ENCODE measurements at places on chromosomes 5 and 9.

GRCh38 chr5:52757527-52757926 is 30.2 kb upstream of the ITGA1 start:
- H3K36me3 ChIP-seq, result no peaks in the 10 kb centered on the region
- H3K27me3 ChIP-seq, result no peaks in the 10 kb centered on the region
- no peaks in the 10 kb centered on the region for H3K4me1 ChIP-seq
- H3K4me3 ChIP-seq, result no peak overlapping the region

DNA sequence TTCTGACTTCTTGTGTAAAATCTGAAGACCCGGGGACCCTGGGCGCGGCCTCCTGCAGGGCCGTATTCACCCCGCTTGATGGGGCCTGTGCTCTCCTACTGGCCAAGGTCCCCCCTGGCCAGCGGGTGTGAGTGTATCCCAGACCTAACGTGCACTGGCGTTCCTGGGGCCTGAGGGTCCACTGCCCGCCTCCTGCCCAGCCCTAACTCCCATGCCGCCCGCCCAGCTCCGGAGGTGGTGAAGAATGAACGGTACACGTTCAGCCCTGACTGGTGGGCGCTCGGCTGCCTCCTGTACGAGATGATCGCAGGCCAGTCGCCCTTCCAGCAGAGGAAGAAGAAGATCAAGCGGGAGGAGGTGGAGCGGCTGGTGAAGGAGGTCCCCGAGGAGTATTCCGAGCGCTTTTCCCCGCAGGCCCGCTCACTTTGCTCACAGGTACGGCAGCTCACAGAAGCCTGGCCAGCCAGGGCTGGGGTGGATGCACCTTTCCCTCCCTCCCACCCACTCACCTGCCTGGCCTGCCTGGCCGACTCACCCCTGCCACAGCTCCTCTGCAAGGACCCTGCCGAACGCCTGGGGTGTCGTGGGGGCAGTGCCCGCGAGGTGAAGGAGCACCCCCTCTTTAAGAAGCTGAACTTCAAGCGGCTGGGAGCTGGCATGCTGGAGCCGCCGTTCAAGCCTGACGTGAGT is 9.5 kb downstream of the GRK6 start:
- no peak for DNase-seq
- H3K4me3 ChIP-seq, result no peak overlapping the region
- peaks cover 23% of the 10 kb centered on the region for H3K4me1 ChIP-seq
- H3K36me3 ChIP-seq, result peaks cover 76% of the 10 kb centered on the region
- H3K27me3 ChIP-seq, result no peaks in the 10 kb centered on the region
- H3K27ac ChIP-seq, result no peak overlapping the region

- no peaks in the 10 kb centered on the region for H3K4me1 ChIP-seq
- peak; percentile 38 for DNase-seq
- H3K27me3 ChIP-seq, result no peaks in the 10 kb centered on the region
- no peak overlapping the region for H3K4me3 ChIP-seq
- H3K27ac ChIP-seq, result no peak overlapping the region
Measured at GRCh38 chr9:110426052-110426709, 88.5 kb upstream of the TXNDC8 start.

DNA sequence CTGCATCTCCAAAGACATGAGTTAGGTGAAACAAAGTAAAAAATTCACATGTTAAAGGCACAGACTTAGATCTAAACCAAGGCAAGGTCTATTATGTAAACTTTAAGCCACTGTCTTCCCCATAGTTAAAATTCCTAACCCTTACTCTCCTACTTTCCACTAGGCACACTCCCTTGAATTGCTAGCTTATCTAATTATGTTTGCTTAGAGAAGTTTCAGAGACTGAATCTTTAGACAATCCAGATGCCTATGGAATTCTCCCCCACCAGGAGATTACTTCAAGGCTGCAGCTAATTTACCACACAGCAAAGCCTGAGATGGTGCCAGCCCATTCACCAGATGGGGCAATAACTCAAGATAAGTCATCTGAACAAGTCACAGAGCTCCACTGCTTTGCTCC is 803.1 kb upstream of the COX7C start:
- no peaks in the 10 kb centered on the region for H3K36me3 ChIP-seq
- H3K27me3 ChIP-seq, result no peaks in the 10 kb centered on the region
- H3K27ac ChIP-seq, result no peak overlapping the region
- H3K4me3 ChIP-seq, result no peak overlapping the region
- no peaks in the 10 kb centered on the region for H3K4me1 ChIP-seq
- no peak for DNase-seq

- H3K36me3 ChIP-seq, result no peaks in the 10 kb centered on the region
- H3K4me1 ChIP-seq, result no peaks in the 10 kb centered on the region
- DNase-seq, result no peak
- no peak overlapping the region for H3K27ac ChIP-seq
Measured at GRCh38 chr5:77718934-77719610, 57.1 kb downstream of the TBCA start.

DNA sequence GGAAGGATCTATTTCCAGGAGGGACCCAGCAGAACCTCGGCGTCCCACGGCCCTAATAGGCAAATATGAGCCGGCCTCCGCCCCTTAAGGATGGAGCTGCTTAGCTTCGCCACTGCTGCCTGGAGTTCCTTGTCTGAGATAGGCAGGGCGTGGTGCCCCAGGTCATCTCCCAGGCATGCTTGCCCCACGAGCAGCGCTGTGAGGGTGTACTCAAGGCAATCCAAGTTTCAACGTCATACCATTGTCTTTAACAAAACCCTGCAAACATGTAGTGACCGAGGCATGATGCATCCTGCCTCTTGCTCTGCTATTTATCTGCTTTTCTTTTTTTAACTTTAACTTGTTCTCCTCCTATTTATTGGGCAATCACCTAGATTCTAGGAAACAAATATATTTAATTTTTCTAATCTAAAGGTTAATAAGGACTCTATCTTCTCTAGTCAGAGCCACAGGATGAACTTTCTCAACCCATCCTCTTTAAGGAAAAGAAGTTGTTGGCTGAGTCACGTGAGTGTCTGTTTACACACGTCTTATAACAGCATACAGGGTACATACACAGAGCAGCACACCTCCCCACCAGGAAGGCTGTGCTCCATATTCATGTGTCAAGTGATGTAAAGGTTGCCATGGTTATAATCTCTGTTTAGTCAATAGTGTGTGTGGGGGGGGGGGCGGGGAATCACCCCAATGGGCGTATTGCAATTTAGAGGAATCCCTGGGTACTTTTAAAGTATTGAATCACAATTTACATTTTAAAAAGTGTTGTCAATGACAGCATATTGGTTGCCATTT is 27.3 kb upstream of the ZSWIM6 start:
- H3K27ac ChIP-seq, result no peak overlapping the region
- H3K4me1 ChIP-seq, result peaks cover 12% of the 10 kb centered on the region
- DNase-seq, result no peak
- peaks cover 18% of the 10 kb centered on the region for H3K27me3 ChIP-seq
- no peaks in the 10 kb centered on the region for H3K36me3 ChIP-seq

DNA sequence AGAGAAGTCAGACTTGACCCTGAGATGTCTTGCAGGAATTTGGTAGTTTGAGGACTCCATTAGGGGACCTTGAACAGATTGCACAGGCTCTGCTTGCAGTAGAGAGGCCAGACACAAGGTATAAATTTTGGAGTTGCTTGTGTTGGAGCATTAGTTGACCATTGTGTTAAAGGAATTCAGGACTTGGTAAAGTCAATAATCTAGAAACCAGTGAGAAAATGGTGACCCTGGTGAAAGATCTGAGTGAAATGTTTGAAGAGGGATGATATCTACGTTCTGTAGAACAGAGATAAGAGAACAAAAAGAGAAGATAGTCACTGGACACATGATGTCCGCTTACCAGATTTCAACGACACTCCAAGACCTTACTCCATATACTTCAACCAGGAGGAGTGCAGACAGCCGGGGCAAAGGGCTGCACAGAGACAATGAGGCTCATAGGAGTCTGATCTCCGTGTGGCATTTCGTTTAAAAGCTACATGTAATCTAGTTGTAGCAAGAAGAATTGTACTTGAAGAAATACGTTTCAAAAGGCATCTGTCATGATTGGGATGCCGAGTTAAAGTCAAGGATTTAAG is 13.2 kb downstream of the DNAJC25 start:
- no peaks in the 10 kb centered on the region for H3K4me1 ChIP-seq
- no peaks in the 10 kb centered on the region for H3K27me3 ChIP-seq
- H3K36me3 ChIP-seq, result peaks cover 12% of the 10 kb centered on the region
- no peak for DNase-seq

DNA sequence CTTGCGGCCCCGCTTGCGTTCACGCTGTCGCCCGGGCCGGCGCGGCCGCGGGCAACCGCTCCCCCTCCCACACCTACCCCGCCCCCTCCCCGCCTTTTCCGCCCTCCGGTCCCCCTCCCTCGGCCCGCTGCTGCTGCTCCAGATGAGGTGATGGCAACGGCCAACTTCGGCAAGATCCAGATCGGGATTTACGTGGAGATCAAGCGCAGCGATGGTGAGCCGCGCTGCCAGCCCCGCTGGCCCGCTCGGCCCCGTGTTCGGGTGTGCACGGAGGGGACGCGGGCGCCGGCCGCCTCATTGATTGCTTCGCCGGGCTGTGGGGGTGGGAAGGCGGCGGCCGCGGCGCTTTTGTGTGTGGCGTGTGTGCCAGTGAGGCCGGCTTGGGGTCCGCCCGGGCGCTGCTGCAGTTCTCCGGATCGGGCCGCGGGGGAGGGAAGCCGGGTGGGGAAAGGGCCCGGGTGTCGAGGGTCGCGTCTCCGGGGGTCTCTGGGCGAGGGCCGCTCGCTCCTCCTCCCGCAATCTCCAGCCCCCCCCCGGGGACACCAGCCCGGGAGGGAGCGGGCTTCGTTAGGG is 403 bp downstream of the KIF2A start:
- H3K4me3 ChIP-seq, result peak overlapping the region; percentile 93
- no peak for DNase-seq
- H3K27ac ChIP-seq, result peak overlapping the region; percentile 94

DNA sequence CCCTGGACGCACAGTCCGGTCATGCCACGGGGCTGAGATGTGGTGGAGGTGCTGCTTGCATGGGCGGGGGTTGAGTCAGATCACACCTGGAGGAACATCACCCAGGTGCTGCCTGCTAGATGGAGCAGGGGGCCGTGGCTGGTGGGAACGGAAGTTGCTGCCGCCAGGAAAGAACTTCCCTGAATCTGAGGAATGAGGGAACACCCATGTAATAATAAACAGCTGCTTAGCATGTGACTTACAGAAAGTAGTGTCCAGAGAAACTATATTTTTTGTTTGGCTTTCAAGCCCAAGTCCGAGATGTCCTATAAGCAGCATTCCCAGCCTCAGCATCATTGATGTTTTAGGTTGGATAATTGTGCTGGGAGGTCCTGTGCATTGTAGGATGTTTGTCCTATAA is 27.1 kb upstream of the FAM240B start:
- no peaks in the 10 kb centered on the region for H3K4me1 ChIP-seq
- H3K27me3 ChIP-seq, result no peaks in the 10 kb centered on the region

DNA sequence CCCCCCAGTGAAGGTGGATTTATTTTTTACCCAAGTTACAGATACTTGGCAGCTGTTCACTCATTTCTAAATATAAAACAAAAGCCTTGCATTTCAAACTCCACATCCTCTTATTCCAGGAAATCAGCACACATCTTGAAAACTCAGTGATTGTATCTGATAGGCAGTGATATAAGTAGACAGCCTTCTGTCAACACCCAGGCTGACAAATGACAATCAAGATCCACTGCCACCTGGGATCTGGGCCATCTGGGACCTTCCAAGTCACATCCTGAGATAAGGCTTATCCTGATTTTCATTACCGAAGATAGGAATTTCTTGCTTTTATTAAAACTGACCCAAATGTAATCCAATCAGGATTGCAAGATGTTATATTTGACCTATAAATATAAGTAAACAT is 201.3 kb upstream of the PUM3 start:
- no peaks in the 10 kb centered on the region for H3K36me3 ChIP-seq
- no peak overlapping the region for H3K27ac ChIP-seq
- no peak overlapping the region for H3K4me3 ChIP-seq

DNA sequence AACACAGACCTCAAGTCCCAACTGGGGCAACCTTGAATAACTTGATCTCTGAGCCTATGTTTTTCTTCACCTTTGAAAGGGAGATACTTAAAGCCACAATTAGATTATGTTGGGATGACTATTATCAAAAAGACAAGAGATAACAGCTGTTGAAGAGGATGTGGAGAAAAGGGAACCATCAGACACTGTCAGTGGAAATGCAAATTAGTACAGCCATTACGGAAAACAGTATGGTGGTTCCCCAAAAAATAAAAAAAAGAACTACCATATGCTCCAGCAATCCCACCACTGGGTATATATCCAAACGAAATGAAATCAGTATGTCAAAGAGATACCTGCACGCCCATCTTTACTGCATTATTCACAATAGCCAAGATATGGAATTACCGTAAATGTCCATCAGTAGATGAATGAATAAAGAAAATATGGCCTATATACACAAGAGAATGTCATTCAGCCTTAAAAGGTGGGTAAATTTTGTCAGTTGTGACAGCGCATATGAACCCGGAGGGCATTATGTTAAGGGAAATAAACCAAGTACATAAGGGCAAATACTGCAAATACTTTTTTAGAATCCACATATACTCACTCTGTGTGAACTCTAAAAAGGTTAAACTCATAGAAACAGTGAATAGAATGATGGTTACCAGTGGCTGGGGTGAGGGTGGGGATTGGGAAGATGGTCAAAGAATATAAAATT is 12.7 kb downstream of the FAT2 start:
- H3K4me1 ChIP-seq, result peaks cover 12% of the 10 kb centered on the region
- no peaks in the 10 kb centered on the region for H3K36me3 ChIP-seq
- H3K4me3 ChIP-seq, result no peak overlapping the region
- H3K27ac ChIP-seq, result no peak overlapping the region
- no peak for DNase-seq

DNA sequence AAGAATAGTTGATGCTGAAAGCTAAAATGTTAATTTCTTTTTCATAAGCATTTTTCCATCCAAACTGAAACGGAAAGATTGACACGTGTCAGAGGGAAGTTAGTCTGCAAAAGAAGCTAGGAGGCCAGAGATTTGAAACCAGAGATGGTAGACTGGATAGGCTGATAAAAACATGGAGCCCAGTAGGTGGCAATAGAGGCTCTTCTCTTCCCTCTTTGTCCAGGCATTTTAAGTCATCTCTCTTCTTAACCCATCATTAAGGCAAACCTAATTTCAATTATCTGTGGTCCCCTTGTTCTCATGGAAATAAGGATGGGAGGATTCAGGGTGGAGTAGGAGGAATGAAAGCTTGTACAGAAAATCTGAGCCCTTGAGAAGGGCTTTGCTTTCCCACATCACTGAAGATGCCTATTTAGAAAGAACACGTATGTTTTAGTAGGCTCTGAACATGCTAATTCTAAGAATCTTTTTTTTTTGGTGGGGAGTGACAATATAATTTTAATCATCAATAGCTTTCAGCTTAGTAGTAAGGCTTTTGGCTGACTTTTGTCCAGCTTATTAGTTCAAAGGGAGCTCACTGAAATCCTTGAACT is 66.6 kb downstream of the ZNF474 start:
- peak; percentile 83 for DNase-seq
- no peak overlapping the region for H3K27ac ChIP-seq
- no peaks in the 10 kb centered on the region for H3K36me3 ChIP-seq
- no peak overlapping the region for H3K4me3 ChIP-seq
- no peaks in the 10 kb centered on the region for H3K4me1 ChIP-seq

DNA sequence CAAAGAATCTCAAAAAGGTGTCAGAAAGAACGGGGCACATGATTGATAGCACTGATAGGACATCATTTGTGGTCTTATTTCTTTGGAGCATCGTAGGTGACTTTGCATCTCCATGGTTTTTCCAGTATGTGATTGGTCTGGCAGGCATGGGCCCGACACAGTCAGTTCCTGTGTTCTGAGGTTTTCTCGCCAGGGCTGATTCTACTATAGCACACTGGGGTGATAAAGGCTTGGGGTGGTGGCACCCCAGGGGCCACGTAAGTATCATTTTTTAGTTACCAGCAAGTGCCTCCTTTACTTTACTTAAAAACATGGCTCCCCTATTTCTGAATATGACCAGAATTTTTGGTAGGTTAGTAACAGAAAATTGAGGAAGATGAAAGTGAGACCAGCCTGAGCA is 202.7 kb downstream of the RFK start:
- no peaks in the 10 kb centered on the region for H3K4me1 ChIP-seq
- no peaks in the 10 kb centered on the region for H3K27me3 ChIP-seq
- no peak for DNase-seq
- peaks cover 17% of the 10 kb centered on the region for H3K36me3 ChIP-seq
- no peak overlapping the region for H3K27ac ChIP-seq
